ENCODE measurements at places on chromosomes 6 and 20.

DNA sequence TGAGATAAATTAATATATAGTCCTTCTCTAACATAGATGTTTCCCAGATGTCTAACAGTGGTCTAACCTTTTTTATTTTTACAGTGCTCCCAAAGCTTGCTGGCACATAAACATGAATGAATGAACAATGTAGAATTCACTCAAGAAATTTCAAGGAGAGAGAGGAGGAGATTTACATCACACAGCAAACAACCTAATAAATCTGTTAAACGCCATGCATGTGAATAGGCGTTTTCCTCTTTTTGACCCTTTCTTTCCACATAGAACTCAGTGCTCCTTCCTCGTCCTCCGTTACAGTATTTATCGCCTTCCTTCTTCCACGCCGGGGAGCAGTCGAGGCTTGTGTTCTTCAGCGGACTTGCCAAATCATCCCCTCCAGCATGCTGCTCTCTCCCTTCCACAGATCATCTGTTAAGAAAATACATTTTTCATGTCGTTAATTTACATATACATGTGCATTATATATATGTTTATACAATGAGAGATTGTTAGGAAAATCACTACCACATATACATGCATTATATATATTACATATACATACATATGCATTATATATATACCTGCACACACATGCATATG lies 93.0 kb downstream of the SLC35B3 start:
- no peak for DNase-seq

GRCh38 chr6:83462524-83462923 lies 31.7 kb upstream of the ME1 start:
- DNase-seq: no peak

DNA sequence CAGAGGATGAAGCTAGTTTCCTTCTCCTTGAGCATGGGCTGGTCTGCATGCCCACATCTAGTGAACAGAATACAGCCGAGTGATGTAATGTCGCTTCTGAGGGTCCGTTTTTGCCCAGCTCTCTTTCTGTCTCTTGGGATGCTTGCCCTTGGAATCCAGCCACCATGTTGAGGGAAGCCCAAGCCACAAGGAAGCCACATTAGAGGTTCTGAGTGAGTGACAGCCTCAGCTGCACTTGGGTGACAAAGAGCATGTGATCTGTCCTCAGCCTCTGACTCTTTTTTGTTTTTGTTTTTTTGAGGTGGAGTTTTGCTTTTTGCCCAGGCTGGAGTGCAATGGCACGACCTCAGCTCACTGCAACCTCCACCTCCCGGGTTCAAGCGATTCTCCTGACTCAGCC lies 100.6 kb upstream of the SALL4 start:
- no peak for DNase-seq

GRCh38 chr20:3165473-3166337 lies 6.0 kb upstream of the FASTKD5 start:
- DNase-seq: no peak

DNA sequence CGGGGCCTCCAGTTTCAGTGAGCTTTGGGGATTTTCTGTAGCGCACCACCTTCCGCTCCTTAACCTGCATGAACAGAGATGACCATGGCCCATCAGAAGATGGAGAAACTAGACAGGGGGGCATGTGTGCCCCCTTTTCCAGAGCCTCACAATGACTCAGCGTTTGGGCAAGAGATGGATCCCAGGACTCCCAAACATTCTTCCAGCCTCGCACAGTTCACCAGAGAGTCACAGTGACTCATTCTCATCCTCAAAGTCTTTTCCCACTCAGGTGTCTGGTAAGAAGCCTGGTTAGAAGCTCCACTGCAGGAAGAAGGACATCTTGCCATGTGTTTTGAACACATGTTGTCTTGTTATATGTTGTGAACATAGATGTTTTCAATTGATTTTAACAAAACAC lies 76.2 kb upstream of the FRMD1 start:
- no peak for DNase-seq

- peak; percentile 81 for DNase-seq
Measured at GRCh38 chr6:113879186-113880096, 22.3 kb downstream of the MARCKS start.

- DNase-seq: no peak
Measured at GRCh38 chr6:125154118-125154760, 666 bp downstream of the TPD52L1 start.

GRCh38 chr20:47783828-47784598 lies 1.3 kb downstream of the SULF2 start:
- DNase-seq: no peak

DNA sequence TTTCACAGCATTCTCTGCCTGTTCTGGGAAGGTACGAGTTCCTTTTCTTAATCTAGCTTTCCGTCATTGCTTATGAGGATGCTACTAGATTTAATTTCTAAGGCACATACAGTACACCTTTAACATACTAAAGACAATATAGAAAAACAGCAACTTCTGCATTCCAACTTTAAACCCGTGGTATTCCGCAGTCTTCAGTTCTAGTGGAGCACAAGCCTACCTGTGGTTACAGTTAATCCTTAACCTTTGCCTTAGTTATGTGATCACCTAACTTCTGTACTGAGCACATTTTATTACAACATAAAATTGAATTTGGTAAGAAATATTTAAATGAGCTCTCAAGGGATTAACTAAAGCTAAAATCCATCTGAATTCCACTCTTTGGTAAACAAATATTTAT lies 289.5 kb downstream of the BTBD9 start:
- no peak for DNase-seq

DNA sequence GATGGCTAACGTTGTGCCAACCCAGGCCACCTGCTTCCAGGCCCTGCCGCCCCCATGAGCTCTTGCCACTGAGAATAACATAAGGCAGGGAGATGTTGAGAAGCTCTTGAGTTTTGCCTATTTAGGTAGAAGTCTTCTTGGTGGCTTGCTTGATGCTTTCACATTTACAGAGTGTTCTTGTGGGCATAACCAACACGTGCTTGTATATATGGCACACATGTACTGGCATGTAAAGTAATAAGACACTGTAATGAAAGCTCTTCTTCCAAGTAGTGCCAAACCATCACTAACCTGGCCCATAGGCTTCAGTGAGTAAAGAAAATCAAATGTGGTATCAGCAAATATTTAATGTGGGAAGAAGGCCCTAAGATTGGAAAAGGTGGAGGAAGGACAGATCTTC lies 146.9 kb upstream of the CITED2 start:
- no peak for DNase-seq

- DNase-seq: no peak
Measured at GRCh38 chr20:949717-950116, 33.6 kb upstream of the ANGPT4 start.

DNA sequence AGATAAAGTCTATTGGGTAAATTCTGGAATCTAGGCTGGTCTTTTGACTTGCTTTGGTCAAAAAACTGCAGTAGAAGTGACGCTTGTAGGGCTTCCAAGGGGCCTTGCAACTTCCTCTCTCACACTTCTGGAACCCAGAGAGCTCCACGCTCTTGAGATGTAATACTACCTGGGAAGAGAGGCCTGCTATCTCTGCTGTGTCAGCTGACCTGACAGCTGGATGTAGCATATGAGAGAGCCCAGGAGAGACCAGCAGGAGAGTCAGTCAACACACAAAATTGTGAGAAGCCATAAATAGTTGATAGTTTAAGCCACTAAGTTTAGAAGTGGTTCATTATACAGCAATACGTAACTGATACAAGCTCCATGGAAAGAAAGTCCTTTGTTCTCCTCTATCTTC lies 7.8 kb upstream of the RSPO3 start:
- no peak for DNase-seq

- no peak for DNase-seq
Measured at GRCh38 chr20:41030531-41031242, 2.1 kb downstream of the TOP1 start.

GRCh38 chr6:134249239-134249758 lies 68.6 kb downstream of the SGK1 start:
- DNase-seq: no peak

- peak; percentile 91 for DNase-seq
Measured at GRCh38 chr20:34365765-34366213, 2.7 kb downstream of the ITCH start.

DNA sequence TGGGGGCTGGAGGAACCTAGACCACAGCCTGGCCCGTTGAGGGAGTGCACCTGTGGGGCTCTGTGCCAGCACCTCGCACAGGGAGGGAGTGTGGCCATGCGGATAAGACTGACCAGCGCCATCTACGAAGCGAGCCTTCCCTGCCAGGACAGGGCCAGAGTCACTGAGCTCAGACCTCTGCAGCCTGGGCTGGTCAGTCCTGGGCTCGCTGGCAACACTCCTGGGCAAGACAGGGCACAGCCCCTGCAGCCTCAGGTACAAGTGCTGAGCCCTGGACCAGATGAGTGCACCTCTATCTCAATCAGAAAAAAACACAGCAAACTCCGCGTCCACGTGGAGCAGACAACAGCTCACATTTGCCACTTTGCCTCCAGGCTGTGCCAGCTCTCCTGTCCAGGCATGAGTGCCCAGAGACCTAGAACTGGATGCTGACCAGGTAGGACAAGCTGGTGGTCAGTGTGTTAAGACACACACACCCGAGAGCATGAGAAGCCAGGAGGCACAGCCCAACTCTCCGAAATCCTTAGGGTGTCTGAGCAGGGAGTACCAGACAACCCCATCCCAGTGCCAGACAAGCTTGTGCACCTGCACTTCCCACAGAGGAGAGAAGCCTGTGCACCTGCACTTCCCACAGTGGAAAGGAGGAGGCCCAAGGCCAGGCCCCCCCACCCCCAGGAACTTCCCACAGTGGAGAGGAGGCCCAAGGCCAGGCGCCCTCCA lies 4.9 kb downstream of the ARFRP1 start:
- DNase-seq: no peak

DNA sequence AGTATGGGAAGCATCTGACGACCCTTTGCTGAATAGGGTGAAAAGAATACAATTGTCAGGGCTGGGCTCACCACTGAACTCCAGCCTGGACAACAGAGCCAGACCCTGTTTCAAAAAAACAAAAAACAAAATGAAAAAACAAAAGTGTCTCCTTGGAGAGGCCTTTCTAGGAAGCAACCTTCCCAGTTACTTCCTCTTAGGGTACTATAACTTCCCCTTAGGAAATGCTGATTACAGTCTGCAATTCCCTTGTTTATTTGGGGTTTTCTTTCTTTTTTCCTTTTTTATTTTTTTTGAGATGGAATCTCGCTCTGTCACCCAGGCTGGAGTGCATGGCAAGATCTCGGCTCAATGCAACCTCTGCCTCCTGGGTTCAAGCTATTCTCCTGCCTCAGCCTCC lies 20.5 kb upstream of the TTPAL start:
- no peak for DNase-seq

GRCh38 chr6:28589234-28589956 lies 63.7 kb downstream of the GPX5 start:
- peak; percentile 87 for DNase-seq

DNA sequence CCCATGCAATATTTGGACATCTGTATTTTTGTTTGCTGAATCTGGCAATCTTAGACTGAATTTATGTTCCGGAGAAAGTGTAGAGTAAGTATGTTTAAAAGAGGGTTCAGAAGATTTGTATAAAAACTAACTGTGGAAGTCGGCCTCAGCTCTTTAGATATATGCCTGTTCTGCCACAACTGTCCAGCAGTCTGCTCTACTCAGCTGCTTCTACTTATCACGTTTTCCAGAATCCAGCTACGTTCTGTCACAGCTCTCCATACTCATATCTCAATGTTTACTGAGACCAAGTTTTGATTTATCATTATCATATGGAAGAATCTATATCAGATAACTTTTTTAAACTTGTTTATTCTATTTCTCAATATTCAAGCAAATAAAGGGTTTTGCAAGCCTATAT lies 721.3 kb downstream of the EYS start:
- no peak for DNase-seq

DNA sequence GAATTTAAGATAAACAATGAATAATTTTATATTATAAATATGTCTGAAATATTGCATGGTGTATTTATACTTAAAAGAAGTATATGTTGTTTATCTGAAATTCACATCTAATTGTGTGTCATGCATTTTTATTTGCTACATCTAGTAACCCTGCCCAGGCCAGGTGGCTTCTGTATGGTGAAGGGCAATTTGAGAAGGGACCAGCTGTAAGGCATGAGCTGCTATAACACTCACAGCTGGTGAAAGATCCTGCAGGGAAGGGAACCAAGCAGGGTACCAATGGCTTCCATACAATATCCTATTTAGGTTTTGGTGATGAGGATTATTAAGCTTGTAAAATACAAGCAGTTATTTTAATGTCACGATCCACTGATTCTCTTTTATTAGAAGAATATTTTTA lies 921.8 kb upstream of the GJE1 start:
- DNase-seq: no peak

DNA sequence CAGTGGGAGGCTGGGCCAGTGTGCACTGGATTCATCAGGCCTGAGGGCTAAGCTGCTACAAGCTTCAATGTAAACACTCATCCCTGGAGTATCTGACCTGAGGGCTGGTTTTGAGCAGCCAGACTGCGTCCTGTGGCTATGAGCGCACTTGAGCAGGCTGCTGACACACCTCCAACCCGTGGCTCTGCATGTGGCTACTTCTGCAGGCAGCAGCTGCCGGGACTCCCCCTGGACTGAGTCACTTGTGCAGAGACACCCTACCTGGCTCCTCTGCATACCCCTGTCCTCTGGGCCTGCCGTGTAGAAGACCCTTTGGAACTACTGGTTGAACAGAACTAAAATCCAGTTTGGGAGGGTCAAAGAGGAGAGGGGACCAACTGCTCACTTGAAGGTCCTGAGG lies 172.0 kb downstream of the SCP2D1 start:
- DNase-seq: no peak

GRCh38 chr20:11217326-11218172 lies 543.8 kb upstream of the JAG1 start:
- DNase-seq: no peak

DNA sequence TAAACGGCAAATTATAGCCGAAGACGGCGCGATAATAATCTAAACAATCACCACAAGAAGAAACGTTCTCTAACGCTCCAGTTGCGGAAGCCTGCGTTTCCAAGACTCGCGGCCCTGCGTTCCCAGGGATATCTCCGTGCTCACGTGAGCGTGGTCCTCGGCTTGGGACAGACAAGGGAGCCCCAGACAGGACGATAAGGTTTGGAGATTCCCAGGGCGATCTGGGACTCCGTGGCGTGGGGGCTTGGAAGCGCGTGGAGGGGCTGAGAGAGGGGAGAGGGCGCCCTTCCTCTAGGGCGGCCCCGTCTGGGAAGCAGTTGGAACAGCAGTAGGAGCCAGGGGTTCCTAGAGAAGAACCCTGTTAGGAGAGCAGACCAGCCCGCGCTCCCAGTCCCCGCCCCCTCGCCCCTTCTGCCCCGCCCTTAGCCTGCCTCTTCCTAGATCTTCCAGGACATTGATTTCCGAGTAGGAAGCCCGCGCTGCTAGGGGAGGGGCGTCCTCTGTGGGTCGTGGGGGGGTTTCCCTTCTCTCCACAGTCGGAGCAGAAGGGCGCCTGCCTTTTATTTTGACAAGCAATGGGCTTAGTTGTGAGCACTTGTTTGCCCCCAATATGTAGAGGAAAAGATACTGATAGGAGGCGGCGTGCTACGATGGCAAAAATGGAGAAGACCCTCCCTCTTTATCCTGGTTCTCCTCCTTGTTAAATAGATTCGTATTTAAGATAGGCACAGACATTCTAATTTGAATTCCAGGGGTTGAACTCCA lies 10.6 kb downstream of the NRN1 start:
- peak; percentile 78 for DNase-seq
